Naive thymus-derived CD8-positive, alpha-beta T cell (primary cell): ENCODE measurements at places on chromosomes 12 and 14.
A peak's percentile ranks its signal among the peaks of the same experiment; 100 is the strongest.

- peak; percentile 48 for DNase-seq
Measured at GRCh38 chr12:132847363-132848356, 19.0 kb upstream of the GOLGA3 start.

GRCh38 chr12:29054858-29055663 is 94.0 kb upstream of the FAR2 start:
- no peak for DNase-seq

- DNase-seq, result no peak
Measured at GRCh38 chr12:68976395-68976841, 43.4 kb upstream of the CPM start.

GRCh38 chr14:78535041-78535440 is 364.9 kb downstream of the NRXN3 start:
- DNase-seq, result no peak

DNA sequence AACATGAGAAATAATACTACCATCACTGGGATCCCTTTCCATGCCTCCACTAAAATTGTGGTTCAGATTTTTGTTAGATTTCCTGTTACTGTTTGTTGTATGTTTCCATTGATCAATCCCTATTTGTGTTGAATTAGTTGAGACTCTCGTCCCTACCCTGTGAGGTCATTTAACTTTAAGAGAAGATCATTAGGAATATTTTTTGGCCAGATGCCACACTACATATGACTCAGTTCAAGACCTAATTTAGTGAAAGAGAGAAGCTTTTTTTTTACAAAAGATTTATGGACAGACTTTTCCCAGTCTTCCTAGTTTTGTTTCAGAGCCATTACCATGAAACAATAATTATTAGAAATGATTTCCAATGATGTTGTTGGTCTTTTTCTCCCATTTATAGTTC is 35.5 kb downstream of the CPSF6 start:
- DNase-seq, result no peak

DNA sequence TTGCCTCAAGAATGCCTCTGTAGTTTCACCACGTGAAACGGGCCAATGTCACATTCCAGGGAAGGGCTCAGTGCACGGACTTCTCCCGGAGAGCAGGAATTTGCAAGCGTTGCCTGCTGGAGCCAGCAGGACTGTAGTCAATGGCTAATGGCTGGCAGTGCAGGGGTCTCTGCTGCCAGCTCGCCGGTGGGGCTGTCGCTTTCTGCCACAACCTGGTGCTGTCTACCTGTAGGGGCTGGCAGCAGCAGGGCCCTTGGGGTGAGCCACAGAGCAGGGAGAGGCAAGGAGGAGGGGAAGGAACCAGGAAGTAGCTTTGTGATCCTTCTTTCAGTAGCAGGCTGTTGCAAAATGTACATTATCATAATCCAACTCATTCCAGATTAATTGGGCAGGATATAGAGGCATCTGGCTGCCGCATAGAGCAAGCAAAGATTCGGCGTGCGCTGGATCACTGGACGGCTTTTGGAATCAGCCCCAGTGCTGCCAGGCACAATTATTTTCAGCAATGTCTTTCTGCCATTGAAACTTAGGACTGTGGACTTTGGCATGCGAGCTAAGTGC is 114.1 kb downstream of the PAPOLA start:
- no peak for DNase-seq

GRCh38 chr12:19053218-19053617 is 76.3 kb upstream of the PLEKHA5 start:
- DNase-seq, result no peak

DNA sequence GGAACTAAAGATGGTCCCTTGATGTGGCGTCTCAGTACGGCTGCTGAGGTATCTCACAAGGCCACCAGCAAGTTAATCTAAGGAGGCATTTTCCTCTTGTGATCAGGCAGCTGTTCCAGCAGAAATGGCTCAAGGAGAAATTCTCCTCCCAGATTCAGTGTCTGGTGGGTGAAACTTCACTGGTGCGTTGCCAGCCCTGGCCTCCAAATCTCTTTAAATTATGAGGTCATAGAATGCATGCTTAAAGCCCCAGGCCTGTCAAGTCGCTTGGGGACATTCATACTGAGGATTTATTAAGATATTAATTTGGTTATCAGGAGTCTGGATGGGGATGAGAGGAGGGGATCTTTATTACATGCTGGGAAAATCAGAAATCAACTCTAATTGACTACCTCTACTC is 72.9 kb downstream of the PPP2R5C start:
- no peak for DNase-seq

- peak; percentile 36 for DNase-seq
Measured at GRCh38 chr14:81269100-81269978, 48.6 kb upstream of the GTF2A1 start.

- DNase-seq, result peak; percentile 33
Measured at GRCh38 chr12:113302886-113303640, 31.8 kb downstream of the SLC8B1 start.

DNA sequence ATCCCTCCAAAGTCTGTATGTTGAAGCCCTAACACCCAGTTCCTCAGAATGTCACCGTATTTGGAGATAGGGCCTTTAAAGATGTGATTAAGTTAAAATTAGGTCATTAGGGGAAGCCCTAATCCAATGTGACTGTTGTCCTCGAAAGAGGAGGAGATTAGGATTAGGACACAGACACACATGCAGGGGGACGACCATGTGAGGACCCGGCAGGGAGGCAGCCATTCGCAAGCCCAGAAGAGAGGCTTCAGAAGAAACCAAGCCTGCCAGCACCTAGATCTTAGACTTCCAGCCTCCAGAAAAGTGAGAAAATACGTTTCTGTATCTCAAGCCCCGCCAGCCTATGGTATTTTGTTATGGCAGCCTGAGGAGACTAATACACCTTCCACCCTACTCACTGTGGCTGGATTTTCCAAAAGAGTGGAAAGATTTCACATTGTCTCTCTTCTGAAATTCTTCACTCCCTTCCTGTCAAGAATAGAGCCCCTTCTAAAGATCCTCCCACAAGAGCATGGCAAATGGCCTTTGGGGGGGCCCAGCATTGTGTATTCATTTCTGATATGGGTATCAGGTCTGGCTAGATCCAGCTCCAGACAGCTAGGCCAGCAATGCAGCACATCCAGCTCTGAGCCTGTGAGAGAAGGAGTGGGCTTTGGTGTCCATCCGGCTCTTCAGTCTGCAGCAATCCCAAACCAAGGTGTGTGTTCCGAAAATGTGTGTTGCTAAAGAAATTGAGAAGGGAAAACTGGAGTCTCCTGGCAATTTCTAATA is 15.4 kb upstream of the UBC start:
- no peak for DNase-seq

- DNase-seq, result no peak
Measured at GRCh38 chr12:47811581-47812484, 7.9 kb downstream of the HDAC7 start.

- no peak for DNase-seq
Measured at GRCh38 chr14:80536456-80536855, 325.2 kb upstream of the DIO2 start.

DNA sequence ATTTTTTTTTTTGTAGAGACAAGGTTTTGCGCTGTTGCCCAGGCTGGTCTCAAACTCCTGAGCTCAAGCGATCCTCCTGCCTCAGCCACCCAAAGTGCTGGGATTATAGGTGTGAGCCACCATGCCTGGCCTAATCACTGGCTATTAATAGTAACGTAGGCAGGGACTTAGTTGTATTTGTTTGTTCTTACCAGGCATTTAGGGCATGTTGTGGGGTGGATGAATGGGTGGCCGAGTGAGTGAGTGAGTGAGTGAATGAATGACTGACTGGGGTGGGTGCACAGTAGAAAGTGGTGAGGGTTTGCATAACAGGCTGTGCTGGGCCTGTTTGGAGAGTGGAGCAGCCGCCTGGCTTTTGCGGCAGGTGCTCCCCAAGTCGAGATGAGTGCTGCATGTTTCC is 87.0 kb downstream of the FOXN4 start:
- no peak for DNase-seq

DNA sequence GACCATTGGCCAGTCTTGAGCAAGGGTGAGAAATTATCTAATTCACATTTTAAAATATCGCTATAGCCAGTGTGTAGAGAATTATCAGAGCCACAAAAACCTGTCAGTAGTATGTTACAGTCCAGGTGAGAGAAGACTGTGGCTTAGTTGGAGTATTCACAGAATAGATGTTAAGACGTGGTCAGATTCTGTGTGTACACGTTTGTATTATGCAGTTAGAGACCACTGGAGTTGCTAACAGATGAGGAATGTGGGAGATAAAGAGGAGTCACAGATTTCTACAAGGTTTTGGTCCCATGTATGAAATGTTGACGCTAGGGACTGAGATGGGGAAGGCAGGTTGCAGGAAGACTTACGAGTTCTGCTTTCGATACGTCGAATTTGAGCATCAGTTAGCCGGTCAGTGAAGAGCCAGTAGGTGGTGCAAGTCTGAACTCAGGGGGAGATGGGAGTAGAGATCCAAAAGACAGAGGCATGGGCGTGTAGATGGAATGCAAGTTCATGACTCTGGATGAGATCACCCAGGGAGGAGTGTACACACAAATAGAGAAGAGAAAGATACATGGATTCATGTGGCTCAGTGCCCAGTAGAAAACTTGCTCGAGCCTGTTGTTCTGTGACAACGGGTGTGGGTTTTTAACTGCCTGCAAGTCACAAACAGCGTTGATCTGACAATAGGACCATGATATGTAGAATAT is 114.8 kb upstream of the FLRT2 start:
- DNase-seq, result no peak

- DNase-seq, result peak; percentile 71
Measured at GRCh38 chr14:102928412-102929240, 6.2 kb downstream of the AMN start.

DNA sequence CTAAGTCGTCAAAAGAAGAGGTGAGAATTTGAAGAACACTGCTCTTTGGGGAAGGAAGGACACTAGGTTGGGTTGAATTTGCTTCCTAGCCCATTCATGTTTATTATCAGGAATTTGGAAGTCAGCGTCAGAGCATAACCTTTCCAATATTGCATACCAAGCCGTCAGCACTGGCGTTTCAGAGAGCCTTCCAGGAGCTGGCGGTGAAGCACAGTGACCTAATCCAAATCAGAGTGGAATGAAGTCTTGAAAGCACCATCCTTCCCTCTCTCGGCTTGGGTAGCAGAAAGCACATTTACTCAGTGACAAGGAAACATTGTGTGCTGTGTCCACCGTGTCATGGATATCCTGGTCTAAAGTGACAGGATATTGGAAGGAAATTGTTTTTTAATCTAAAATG is 240.3 kb upstream of the PELI2 start:
- no peak for DNase-seq

DNA sequence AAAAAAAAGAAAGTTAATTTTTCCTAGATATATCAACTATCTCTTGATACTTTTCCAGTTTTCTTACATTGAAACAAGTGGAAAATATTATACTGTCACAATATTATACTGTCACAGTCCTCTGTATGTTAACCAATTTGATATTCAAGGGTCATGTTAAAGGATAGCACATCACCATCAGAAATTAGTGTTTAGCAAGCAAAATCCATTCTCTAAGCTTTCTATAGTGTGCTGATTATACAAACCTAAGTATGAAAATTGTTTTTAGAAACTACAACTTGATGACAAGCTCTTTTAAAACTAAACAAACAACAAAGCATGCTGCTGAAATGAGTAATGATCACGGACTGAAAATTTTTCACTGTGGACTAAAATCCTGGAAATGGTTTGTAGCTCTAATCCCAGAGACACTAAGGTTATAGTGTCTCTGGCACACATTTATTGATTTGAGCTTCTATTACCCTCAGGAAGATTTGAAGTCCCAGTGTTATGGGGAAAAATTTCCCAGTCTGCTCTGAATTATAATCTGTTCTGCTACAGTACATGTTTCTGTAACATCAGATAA is 9.7 kb downstream of the SPTSSA start:
- DNase-seq, result no peak

- DNase-seq, result no peak
Measured at GRCh38 chr12:85299053-85299452, 19.0 kb downstream of the ALX1 start.

- no peak for DNase-seq
Measured at GRCh38 chr12:11657511-11657910, 8.0 kb downstream of the ETV6 start.

- no peak for DNase-seq
Measured at GRCh38 chr14:21991130-21991529, 317.5 kb upstream of the OR4E1 start.

- DNase-seq, result no peak
Measured at GRCh38 chr12:109773384-109774011, 59.7 kb downstream of the TRPV4 start.

GRCh38 chr12:88994537-88994936 is 357.8 kb downstream of the DUSP6 start:
- DNase-seq, result no peak

- no peak for DNase-seq
Measured at GRCh38 chr12:22899184-22899583, 274.2 kb downstream of the ETNK1 start.

DNA sequence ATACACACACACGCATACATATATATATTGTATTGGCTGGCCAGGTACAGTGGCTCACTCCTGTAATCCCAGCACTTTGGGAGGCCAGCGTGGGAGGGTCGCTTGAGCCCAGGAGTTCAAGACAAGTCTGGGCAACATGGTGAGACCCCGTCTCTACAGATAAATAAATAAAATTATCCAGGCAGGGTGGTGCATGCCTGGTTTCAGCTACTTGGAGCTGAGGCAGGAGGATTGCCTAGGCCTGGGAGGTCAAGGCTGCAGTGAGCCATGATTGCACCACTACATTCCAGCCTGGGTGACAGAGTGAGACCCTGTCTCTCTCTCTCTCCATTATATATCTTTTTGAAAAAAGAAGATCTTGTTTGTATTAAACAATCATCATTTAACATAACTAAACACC is 4.6 kb upstream of the SYNE3 start:
- DNase-seq, result no peak

- DNase-seq, result no peak
Measured at GRCh38 chr14:73887694-73888459, 1.2 kb downstream of the ZNF410 start.

DNA sequence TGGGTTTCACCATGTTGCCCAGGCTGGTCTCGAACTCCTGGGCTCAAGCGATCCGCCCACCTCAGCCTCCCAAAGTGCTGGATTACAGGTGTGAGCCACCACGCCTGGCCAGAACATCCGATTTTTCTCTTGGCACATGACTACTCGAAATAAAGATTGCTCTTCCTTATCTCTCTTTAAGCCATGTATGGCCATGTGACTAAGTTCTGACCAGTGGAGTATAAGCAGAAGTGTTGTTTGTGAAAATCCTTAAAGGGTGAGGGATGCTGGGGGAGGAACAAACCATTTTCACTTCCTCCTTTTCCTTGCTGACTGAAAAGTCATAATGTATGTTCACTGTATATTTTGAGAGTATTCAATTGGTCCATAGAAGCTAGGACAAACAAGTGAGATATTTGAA is 50.7 kb upstream of the ATF7IP start:
- no peak for DNase-seq

GRCh38 chr12:2857576-2857975 is 737 bp upstream of the TEX52 start:
- DNase-seq, result no peak
